ENCODE measurements at places on chromosomes 11 and 22.

- DNase-seq = no peak
Measured at GRCh38 chr11:46906609-46907041, 11.7 kb downstream of the LRP4 start.

GRCh38 chr11:122344215-122344614, 228.2 kb upstream of the BLID start:
- no peak for DNase-seq

DNA sequence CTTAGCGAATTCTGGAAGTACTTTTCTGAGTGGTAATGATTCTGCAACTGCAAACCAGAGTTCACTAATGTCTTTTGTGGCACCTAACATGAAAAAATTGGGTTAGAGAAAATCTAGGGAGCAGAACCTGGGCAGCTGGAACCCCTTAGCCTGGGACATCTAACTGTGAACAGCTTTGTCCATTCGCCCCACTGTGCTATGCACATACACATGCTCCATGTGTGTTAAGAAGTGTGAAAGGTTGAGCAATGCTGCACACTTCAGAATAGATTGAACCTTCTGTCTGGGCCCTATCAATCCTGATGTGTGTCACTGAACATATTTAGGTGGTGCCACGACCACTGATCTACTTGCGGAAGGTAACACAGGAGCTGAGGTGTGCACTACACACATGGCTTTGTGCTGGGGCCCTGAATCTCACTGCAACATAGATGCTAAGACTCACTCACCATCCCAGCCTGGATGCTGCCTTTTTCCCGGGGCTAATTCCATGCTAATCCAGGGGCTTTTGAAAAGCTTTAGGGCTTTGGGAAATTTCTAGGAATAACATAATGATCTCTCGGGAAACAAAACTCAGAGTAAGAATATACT, 976.2 kb downstream of the NTM start:
- DNase-seq = no peak

DNA sequence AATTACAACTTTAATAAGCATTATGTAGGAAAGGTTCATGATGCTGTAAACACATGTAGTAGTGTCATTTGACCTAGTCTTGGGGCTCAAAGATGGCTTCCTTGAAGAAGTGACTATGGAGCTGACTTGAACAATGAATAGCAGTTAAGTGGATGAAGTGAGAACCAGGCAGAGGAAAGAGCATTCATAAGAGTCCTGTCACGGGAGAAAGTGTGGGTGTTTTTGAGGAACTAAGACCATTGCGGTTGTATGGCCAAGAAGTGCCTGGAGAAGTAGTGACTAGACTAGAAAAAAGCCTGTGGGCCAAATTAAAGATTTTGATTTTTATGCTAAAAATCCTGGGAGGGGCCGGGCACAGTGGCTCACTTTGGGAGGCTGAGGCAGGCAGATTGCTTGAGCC, 7.2 kb upstream of the IL18BP start:
- no peak for DNase-seq

DNA sequence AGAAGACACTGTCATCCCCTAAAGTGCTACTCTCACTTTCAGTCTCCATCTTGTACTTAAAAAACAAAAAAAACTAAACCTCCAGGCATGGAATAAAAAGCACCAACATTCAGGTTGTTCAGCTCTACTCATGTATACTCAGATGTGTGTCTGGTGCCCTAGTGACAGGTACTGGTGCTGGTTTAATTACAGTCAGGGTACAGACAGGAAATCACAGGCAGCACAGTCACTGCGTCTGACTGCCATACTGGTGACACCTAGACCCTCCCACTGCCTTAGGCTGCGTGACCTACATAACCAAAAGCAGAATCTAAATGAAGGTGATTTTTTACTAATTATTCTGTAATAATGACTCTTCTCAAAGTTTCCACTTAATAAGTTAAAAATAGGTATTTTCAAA, at the start of gene ARHGAP32:
Gene ARHGAP32, minus strand, starts transcription at position 176 of the 400 bp plus-strand sequence. Its CDS starts 127 bp downstream, at position 49.
- no peak for DNase-seq

- no peak for DNase-seq
Measured at GRCh38 chr11:81237139-81237538, 1496.5 kb downstream of the FAM181B start.

- DNase-seq = no peak
Measured at GRCh38 chr22:30580896-30581295, 6.4 kb upstream of the GAL3ST1 start.

- no peak for DNase-seq
Measured at GRCh38 chr22:20424932-20425565, 12.6 kb downstream of the SCARF2 start.

DNA sequence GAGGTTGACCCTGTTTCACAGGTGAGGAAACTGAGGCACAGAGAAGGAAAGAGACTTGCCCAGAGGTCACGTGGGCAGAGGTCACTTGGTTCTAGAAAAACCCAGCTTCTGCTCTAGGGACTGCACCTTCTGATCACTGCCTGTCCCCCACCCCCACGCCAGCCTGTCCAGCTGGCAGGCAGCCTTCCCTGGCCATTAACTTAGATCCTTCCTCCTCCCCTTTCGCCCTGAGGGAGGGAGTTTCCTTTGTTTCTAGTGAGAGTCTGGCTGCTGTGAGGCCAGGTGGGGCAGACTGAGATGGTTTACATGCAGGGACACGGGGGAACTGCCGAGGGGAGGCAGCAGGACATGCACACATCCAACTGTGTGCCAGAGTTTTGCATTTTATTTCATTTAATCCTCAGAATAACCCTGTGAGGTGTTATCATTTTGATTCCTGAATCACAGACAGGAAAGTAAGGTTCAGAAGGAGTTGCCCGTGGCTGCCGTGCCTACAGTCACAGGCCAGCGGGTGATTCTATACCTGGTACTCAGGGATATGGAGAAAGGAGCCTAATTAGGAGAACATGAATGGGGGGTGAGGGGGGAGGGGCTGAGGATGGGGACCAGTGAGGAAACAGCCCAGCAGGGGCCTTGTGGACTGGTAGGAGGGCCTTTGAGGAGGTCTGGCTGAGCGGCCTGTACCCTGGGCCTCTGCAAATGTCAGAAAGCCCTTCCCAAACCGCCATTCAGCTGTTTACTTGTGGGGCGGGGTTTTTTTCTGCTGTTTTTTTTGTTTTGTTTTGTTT, 3.4 kb downstream of the FAM83F start:
- DNase-seq = no peak

- DNase-seq = no peak
Measured at GRCh38 chr11:17760102-17761029, 25.8 kb downstream of the KCNC1 start.

DNA sequence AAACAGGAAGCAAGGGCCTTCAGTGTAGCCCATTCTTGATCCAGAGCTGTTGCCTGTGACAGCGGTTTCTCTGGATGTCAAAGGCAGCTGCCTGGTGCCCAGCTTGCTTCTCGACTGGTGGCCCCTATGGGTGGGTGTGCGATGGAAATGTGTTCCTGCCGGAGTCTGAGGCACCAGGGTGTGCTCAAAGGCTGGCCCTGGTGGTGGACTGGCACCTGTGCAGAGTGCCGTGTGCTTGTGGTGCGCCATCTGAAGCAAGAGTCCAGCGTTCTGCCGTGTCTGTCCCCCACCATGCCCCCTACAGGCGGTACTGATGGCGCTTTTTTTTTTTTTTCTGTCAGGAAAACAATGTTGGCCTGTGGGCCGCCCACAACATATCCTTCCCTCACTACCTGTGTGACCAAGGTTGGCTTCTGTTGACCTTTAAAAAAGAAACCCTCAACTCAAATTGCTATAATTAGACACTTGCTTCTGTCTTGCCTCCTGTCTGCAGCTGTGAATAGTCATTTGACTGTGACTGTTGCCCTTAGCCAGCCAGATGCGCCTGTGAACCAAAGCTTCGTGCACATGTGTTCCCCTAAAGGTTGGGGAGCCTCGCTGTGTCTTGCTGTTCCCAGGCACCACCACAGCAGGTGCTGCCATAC, 4.7 kb upstream of the RANBP1 start:
- DNase-seq = no peak

DNA sequence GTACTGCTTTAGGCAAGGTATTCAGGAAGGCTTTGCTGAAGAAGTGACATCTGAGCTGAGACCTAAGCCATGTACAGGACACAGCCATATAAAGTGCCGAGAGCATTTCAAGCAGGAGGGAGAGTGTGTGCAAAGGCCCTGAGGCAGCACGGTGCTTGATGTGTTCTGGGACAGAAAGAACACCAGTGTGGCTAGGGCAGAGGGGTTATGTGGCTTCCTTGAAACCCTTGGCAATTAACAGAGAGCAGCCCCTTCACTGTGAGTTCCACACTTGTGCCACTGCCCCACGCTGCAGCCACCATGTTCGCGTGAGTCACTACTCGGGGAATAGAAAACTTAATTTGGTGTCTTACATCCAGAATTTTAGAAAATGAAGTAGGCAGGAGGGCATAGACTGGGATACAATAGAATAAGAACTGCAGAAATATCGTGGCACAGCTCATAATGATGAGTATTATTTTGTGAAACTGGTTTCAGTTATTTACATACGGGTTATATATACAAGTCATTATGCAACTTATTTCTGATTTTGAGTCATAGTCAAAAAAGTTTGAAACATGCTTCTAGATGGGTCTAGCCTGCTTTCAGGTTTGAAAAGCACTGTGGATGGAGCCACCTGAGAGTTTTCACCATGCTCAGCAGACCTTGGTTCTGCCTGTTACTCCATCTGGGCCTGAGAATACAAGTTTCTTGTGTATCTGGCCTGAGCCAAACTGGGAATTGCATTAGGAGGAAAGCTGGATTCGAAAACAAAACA, 11.8 kb downstream of the IL10RA start:
- DNase-seq = no peak

- DNase-seq = no peak
Measured at GRCh38 chr11:124602193-124602592, 9.0 kb upstream of the PANX3 start.

GRCh38 chr11:90849312-90849711, 626.5 kb upstream of the CHORDC1 start:
- DNase-seq = no peak

GRCh38 chr11:98710986-98711385, 309.8 kb upstream of the CNTN5 start:
- DNase-seq = no peak

DNA sequence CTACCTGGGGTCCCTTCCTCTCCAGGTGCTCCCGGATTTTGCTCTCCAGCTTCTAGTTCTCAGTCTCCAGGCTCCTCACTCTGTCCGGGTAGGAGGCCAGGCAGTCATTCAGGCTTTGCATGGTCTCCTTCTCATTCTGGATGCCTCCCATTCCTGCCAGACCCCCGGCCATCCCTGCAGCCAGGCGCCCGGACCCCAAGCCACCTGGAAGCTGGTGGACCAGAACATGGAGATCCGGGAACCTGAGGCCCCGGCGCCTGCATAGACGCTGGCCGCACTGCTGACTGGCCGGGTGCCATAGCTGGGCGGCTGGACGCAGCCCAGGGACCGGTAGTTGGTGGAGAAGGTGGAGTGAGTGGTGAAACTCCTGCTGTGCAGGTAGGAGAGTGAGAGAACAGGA, 8.0 kb upstream of the OR52L1 start:
- DNase-seq = no peak

DNA sequence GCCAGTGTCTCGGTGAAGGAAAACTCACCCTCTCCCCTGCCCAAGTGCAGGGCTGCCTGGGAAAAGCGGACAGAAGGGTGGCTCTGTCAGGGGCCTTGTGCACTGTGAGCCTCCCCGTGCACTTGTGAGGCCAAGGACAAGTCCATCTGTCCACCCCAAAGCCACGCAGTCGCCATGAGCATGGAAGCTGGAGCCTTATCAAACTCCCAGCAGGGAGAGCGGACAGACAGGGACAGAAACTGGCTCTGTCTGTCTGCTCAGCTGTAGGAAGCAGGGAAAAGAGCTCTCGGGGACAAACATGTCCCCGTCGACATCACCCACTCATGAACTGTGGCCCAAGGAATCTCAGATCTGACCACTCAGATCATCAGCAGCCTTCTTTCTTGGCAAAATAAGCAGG, 1385.4 kb downstream of the TBC1D22A start:
- no peak for DNase-seq

GRCh38 chr22:36317658-36318271, 64.8 kb downstream of the APOL1 start:
- no peak for DNase-seq

- peak; percentile 61 for DNase-seq
Measured at GRCh38 chr22:22692707-22693530, 48.5 kb downstream of the GGTLC2 start.

GRCh38 chr11:73313652-73314051, 5.6 kb downstream of the ARHGEF17 start:
- DNase-seq = no peak

GRCh38 chr11:4459500-4459899, 10.4 kb downstream of the OR52K2 start:
- DNase-seq = no peak

DNA sequence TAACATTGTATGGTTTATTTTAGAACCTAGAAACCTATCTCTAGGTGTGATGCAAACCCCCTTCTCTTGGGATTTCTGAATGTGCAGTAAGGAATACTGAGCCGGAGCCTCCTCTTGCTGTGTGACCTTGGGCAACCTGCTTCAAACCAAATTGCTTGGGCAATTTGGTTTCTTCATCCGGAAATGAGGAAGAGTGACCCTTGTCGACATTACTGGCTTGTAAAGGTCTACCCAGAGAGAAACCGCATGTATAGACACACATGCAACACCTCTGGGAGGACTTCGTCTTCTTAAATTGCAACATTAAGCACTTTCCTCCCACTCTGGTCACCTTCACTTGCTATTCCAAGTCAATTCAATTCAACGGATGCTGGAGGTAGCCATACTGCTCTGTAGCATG, 19.6 kb upstream of the TP53I11 start:
- no peak for DNase-seq

DNA sequence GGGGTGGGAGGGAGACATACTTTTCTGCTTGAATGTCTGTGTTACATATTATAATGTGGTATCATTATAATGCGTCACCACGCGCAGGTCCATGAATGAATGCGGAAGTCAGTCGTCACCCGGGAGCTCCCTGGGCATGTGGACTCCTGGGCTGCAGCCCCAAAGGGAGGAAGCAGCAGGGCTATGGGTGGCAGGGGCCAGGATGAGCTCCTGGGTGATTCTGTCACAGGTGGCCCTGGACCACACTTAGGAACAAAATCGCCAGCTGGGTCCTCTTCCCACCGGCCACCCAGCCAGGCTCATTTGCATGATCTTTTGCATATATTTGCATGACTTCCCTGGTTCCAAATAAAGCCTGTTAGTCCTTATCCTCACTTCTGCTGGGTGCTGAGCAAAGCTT, 51.2 kb downstream of the KCNJ4 start:
- DNase-seq = no peak

- DNase-seq = no peak
Measured at GRCh38 chr11:2554338-2555207, 109.8 kb downstream of the KCNQ1 start.

- no peak for DNase-seq
Measured at GRCh38 chr22:46849101-46849500, 86.7 kb downstream of the TBC1D22A start.

GRCh38 chr22:20131597-20131858, at the start of gene ZDHHC8:
Gene ZDHHC8 (plus strand): TSS chr22:20131804. CDS start chr22:20131948, 144 bp downstream.
- DNase-seq = peak; percentile 27

- no peak for DNase-seq
Measured at GRCh38 chr22:32226326-32227104, 21.6 kb upstream of the RFPL2 start.

- peak; percentile 62 for DNase-seq
Measured at GRCh38 chr22:30396871-30397655, at the start of gene SEC14L2. Gene SEC14L2 (plus strand): TSS chr22:30397018. CDS start chr22:30397117, 99 bp downstream.
